ENCODE measurements at places on chromosomes 11 and 22.

GRCh38 chr11:20912065-20912821, 242.9 kb downstream of the NELL1 start:
- DNase-seq, result no peak

DNA sequence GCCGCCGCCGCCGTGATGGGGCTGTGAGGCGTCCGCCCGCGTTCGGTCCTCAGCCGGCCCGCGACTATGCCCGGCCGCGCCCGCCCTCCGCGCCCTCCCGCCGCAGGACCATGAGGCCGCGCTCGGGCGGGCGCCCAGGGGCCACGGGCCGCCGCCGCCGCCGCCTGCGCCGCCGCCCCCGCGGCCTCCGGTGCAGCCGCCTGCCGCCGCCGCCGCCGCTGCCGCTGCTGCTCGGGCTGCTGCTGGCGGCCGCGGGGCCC, 215 bp downstream of the ZNRF3 start:
- no peak for DNase-seq

DNA sequence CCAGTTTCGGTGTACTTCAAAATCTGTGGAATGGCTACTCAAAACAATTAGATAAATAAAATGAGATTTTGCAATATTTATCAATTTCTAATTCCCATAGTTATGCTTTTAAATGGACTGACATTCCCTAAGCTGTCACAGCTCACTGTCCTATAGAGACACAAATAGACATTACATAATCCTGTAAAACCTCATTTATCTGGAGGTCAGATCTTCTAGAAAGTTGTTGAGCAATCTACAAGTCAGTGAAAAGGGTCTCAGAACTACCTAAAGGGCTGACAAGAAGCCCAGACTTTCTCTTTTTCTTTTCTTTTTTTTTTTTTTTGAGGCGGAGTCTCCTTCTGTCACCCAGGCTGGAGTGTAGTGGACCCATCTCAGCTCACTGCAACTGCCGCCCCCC, 12.0 kb downstream of the ALG8 start:
- no peak for DNase-seq

DNA sequence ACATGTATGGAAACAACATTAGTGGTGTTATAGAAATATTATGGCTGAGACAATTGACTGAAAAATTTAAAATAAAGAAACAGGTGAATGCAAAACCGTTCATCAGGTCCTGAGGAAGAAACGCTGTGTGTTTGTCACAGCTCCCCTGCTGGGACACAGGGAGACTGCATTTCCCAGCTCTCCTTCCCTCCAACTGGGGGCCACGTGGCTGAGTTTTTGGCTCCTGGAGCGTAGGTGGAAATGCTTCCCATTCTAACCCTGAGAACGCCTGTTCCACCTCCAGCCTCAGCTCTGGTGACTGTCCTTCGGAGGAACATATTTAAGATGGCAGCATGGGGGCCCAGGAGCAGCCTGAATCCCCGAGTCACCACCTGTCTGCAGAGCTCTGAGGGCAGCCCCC, 398.6 kb downstream of the BRD1 start:
- no peak for DNase-seq

DNA sequence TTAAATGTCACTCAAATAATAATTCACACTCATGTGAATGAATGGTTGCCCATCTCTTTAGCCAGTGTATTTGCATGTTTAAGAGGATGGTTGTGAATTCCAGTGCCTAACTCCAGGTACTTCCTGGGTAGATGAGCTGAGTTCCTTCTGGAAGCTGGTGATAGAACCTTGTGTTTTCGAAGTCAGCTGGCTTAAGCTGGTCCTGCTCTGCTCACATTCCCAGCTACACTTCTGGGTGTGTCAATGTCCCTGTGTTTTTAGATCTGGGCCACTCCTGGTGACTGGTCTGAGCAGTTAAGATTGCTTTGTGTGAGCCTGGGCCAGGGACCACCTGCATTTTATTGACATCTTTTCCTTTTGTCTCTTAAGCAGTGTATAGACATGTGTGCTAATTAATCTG, 10.6 kb downstream of the TEAD1 start:
- no peak for DNase-seq

Measured in CD4-positive, alpha-beta T cell treated with Interferon gamma for 1 hour (primary cell).